Pancreas (tissue), 10 donors: ENCODE measurements at places on chromosomes 16 and 17. TPM values are rescaled to one million over a fixed set of nuclear protein-coding genes. Genes with fewer than 3 reads are reported as not detected.

DNA sequence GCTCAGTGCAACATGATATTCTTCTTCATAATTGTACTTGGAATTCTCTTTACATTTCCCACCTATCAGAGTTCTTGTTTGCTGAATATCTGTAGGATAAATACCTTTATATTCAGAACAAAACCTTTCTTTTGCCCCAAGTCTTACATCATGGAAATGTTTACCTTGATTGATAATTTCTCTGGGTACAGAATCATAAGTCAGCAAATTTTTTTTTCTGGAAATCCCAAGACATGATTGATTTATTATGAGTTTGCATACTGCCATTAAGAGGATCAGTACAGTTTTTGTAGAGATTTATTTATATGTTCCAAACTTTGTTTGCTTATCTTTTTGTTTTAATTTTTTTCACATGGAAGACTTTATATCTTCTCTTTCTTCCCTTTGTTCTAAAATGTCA, 699.8 kb upstream of the KIF2B start:
- no peak overlapping the region for H3K4me3 ChIP-seq
- H3K27me3 ChIP-seq = no peaks in the 10 kb centered on the region
- no peaks in the 10 kb centered on the region for H3K36me3 ChIP-seq
- no peaks in the 10 kb centered on the region for H3K4me1 ChIP-seq
- H3K27ac ChIP-seq = no peak overlapping the region
- DNase-seq = no peak

GRCh38 chr16:10308305-10309193, 77.3 kb upstream of the ATF7IP2 start:
- no peaks in the 10 kb centered on the region for H3K36me3 ChIP-seq
- no peak overlapping the region for H3K4me3 ChIP-seq
- no peak for DNase-seq
- no peaks in the 10 kb centered on the region for H3K4me1 ChIP-seq
- H3K27me3 ChIP-seq = no peaks in the 10 kb centered on the region

- H3K4me1 ChIP-seq = no peaks in the 10 kb centered on the region
- H3K36me3 ChIP-seq = no peaks in the 10 kb centered on the region
- DNase-seq = no peak
- H3K27me3 ChIP-seq = no peaks in the 10 kb centered on the region
- no peak overlapping the region for H3K27ac ChIP-seq
Measured at GRCh38 chr16:68660359-68660795, 15.3 kb downstream of the CDH3 start.

DNA sequence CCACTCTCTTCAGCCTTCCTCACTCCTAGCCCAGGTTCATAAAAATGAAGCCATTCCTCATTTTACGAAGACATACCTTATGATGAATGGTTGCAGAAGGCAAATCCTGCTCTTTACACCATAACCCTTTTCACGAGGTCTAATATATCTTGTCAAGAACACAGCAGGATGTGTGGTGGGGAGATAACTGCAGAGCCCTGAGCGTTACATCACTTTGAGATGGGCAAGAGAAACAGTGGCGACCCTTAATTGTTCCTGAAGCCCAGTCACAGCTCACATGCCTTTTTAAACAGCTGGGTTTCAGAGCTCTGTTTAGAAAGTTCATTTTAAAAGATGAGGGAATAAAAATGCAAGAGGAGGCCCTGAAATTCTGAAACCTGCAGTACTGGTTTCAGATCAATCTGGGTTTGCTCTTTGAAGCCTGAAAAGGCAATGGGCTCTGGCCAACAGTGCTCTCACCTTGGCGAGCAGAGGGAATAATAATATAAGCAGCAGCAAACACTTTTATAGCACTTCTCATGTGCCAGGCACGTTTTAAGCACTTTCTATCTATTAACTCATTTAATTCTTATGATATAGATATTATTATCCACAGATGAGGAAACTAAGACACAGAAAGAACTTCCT, 2.9 kb downstream of the FAM117A start:
- no peaks in the 10 kb centered on the region for H3K4me1 ChIP-seq
- H3K27ac ChIP-seq = no peak overlapping the region
- no peaks in the 10 kb centered on the region for H3K36me3 ChIP-seq
- no peak for DNase-seq

- DNase-seq = no peak
- no peak overlapping the region for H3K27ac ChIP-seq
- H3K36me3 ChIP-seq = no peaks in the 10 kb centered on the region
- no peaks in the 10 kb centered on the region for H3K27me3 ChIP-seq
- no peaks in the 10 kb centered on the region for H3K4me1 ChIP-seq
Measured at GRCh38 chr16:76213860-76214259, 63.3 kb upstream of the CNTNAP4 start.

DNA sequence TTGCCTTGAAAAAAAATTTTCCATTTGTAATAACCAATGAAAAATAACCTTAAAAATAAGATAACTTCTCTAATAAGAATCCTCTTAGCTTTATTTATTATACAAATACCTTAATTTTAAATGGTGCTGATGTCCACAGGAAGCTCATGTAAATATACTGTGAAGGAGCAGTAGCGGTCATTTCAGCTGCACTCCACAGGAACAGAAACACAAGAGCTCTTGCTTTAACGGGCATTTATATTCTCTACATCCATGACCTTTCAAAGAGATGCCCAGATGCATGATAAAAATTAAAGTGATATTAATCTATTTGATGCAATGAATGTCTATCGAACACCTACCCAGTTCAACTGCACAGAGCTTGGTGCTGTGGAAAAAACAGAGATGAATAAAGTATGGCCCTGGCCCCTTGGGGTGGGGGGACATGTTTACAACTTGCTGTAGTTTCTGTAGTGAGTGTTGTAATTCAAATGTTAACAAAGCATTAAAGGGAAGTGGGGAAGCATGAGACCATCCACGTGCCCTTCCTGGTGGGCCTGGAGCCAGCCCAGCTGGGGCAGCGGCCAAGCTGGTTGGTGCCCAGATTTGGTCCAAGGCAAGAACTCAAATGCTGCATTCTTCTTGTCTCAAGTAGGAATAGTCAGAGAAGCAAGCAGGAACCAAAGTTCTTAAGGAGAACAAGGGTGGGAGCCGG, 47.9 kb downstream of the IQCK start:
- H3K27ac ChIP-seq = peak overlapping the region; percentile 57
- H3K4me3 ChIP-seq = no peak overlapping the region
- H3K4me1 ChIP-seq = peaks cover 5% of the 10 kb centered on the region
- H3K36me3 ChIP-seq = no peaks in the 10 kb centered on the region
- no peaks in the 10 kb centered on the region for H3K27me3 ChIP-seq
- DNase-seq = peak; percentile 9

The GAST gene
- not detected for total RNA-seq
